Activated CD8-positive, alpha-beta memory T cell treated with anti-CD3 and anti-CD28 coated beads for 48 hours (primary cell): ENCODE measurements at places on chromosomes 7 and 10.

GRCh38 chr7:147363101-147363500, 1227.5 kb upstream of the C7orf33 start:
- DNase-seq = no peak

DNA sequence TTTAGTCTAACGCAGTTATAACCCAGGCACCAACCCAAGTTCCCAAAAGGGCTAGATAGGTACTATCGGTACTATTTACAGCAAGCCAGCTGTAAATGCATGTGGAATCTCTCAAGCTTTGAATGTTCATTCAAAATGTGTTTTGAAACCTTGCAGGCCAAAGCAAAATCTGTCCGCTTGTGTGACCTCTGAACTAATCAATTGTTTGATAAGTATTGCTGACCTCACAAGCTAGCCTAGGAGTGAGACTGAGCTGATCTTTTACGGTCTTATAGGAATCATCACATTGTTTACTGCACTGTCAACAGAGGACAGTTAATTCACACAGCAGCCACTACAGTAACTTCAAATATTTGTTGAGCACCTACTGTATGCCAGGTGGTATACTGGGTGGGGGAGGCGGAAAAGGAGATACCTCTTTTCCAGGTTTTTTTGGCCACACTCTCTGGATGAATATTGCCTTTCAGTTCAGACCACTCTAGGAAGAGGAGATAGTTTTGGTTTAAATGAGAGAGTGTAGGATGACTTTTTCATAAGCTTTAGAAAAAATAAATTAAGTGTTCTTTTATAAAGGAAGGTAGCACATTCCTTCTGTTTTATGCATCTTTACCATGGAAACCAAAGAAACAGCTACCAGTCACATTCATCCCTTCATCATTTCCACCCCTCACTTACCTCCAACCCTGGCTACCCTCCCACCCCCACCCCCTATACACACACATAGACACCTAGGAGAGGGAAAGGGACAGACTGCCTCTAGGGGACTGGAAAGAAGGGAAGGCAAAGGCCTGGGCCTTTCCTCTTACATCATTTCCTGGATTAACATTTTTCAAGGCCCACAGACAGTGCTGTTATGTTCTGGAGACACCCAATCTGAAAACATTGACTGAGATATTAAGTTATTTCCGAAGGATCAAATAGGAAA, 2.4 kb downstream of the PAPSS2 start:
- DNase-seq = no peak

GRCh38 chr7:14833707-14834106, 68.8 kb downstream of the DGKB start:
- no peak for DNase-seq

DNA sequence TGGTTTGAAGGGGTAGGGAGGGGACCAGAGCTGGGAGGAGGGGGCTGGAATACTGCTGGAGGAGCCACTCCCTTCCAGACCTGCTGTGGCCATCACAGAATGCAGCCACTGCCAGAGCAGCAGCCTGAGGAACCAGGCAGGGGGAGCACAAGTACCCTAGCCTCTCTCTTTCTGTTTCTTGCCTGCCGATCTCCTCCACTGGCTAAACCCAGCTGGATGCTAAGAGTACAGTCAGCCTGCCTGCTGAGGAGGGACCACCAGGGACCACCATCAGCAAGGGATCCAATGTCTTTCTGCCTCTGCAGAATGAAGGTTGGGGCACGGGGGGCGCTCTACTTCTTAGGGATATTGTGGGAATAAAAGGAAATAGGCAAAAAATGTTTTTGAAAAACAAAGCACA, 4.7 kb downstream of the BLVRA start:
- DNase-seq = no peak

DNA sequence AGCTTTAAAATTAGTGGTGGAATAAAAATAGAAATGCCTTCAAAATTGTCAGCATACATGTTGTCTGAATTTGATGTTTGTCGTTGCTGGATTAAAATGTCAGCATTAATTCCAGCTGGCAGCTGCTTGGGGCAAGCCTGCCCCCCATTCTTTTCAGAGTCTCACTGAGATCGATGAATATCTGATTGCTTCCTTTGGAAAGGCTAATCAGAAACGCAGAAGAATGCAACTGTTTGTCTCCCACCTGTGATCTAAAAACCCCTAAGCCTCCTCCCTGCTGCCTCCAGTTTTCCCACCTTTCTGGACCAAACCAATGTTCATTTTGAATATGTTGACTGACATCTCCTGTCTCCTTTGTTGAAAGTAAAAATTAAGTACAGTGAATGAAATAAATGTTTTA, 27.9 kb upstream of the BNIP3 start:
- no peak for DNase-seq
